ENCODE measurements at places on chromosomes 3 and 15.

- DNase-seq = no peak
Measured at GRCh38 chr3:182910936-182911781, 69.2 kb downstream of the DCUN1D1 start.

GRCh38 chr3:190265126-190265525, 57.1 kb downstream of the CLDN1 start:
- no peak for DNase-seq

DNA sequence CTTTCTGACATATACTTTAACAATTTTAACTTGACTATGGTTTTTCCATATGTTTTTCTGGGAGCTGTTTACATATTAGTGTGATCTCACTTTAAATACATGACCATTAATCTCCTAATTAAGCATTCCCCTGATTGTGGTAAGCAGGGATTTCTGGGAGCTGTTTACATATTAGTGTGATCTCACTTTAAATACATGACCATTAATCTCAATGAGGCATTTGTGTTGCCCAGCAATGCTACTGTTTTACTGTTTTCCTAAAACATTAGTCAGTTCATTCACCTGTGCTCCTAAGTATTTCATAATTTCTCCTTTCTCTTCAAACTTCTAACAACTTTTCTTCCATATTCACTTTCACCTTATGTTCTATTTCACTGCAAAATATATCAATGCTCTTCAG, 3.6 kb upstream of the GRAMD1C start:
- no peak for DNase-seq

DNA sequence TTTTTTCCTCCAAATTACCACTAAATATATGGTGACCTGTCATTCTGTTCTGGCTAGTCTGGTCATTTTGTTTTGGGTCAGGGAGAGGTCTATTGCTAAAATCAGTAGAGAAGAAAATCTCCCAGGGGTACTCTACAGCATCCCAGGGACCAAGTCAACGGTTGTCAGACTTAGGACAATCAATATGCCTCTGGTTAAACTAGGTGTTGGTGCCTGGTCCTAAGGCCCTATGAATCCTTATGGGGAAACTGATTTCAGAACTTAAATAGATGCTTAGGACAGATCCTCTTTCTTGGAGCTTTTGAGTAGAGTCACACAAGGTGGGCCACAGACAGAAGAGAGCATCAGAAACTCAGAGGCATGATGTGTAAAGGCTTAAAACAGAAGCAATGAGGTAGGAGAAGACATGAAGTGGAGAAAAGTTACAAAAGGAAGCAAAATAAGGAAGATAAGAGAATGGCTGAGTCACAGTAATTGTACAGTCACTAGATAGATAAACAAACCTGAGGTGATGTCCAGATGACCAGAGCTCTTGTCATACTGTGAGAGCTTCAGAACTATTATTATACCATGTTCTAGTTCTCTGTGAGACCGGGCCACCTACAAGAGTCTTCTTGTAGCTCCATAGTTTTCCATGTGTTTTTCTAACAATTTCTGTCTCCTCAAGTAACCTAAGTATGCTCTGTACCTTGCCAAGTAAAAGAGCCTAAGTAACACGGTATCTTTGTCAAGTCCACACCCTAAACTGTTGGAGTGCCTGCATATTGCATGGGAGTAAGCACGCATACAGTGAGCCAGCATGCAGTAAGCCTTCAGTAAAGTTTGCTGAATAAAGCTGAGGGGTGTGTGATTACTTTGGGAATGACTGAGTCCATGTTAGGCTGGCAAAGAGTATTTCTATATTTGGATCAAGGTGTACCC, 44.6 kb upstream of the LEKR1 start:
- DNase-seq = no peak

DNA sequence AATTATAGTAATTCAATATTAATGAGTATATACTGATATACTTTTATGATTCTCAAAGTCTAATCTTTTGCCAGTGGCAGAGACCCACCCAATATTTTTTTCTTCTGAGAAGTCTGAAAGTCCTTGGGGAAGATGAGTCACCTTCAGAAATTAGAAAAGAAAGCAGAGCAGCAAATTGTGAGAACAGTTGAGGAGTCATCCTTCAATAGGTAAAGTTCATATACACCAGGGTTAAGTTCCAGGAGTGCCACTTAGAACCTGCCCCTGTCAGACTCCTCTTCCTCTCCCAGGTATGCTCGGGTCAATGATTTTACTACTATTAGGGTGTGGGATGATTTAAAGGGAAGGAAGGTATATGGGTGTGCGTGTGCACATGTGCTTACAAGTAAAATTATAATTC, 7.1 kb downstream of the CLRN1 start:
- DNase-seq = no peak

- DNase-seq = no peak
Measured at GRCh38 chr15:90864507-90864906, 3.9 kb upstream of the FURIN start.

GRCh38 chr3:116037954-116038911, 407.1 kb downstream of the LSAMP start:
- DNase-seq = no peak

DNA sequence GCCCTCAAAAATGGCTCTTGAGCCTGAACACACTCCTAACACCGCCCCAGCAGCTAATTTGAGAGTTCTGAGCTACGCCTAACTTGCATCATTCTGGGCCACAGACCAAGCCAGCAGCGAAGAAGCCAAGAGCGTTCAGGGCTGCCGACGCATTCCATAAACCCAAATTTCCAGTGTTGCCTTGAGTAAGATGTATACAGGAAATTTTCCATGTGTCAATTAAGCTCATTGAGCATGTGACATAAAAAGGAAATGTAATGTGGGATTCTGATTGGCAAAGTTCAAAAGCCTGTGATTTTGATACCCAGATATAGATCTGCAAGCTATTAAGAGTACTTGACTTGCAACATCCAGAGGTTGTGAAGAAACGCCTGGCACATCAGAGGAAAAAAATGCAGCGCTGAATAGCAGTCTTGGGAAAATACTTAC, 148.6 kb upstream of the NR2F2 start:
- no peak for DNase-seq

- DNase-seq = peak; percentile 35
Measured at GRCh38 chr3:151219056-151219455, 16.0 kb upstream of the GPR171 start.

GRCh38 chr3:50525987-50526386, 22.6 kb upstream of the CACNA2D2 start:
- DNase-seq = no peak

DNA sequence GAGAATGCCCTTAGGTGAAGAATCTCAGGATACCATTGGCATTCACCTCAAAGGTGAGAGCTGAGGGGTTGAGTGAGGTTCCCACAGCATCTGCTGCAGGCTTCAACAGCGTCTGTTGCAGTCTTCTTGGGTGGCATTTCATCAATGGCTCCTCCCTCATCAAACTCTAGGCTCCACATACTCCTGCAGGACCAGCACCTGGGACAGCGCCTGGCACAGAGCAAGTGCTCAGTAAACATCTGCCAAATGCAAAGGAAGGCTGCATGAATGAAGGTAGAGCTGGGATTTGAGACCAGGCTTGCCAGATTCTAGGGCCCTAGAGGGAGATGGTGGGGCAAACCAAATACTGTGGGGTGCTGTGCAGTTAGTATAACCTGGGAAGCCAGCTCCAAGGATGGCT, 9.6 kb downstream of the TRH start:
- DNase-seq = no peak

GRCh38 chr3:128491941-128492670, 895 bp downstream of the GATA2 start:
- no peak for DNase-seq

GRCh38 chr15:73183071-73183470, 130.8 kb downstream of the NEO1 start:
- DNase-seq = no peak

GRCh38 chr15:77650265-77650664, 17.6 kb upstream of the LINGO1 start:
- DNase-seq = no peak

DNA sequence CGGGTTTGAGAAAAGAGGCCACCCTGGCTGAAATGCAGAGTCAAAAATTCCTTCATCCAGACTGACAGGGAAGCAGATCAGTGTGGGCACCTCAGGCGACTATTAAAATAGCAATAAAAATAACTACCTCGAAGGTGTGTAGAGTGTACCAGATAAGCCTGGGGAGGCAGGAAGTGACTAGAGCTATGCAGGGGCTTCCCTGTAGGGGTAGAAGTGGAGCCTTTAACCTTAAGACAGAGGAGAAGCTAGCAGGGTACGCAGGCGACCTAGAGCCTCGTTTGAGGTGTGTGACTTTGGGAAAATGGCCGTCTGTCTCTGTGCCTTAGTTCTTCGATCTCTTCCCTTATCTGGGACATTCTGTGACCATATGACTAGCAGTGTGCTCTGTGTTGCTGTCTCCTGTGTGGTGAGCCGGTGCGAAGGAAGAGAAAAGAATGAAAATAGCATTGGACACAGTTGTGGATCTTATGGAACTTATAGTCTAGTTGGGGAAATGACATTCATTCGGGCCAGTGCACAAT, 17.6 kb downstream of the BHLHE40 start:
- DNase-seq = no peak

DNA sequence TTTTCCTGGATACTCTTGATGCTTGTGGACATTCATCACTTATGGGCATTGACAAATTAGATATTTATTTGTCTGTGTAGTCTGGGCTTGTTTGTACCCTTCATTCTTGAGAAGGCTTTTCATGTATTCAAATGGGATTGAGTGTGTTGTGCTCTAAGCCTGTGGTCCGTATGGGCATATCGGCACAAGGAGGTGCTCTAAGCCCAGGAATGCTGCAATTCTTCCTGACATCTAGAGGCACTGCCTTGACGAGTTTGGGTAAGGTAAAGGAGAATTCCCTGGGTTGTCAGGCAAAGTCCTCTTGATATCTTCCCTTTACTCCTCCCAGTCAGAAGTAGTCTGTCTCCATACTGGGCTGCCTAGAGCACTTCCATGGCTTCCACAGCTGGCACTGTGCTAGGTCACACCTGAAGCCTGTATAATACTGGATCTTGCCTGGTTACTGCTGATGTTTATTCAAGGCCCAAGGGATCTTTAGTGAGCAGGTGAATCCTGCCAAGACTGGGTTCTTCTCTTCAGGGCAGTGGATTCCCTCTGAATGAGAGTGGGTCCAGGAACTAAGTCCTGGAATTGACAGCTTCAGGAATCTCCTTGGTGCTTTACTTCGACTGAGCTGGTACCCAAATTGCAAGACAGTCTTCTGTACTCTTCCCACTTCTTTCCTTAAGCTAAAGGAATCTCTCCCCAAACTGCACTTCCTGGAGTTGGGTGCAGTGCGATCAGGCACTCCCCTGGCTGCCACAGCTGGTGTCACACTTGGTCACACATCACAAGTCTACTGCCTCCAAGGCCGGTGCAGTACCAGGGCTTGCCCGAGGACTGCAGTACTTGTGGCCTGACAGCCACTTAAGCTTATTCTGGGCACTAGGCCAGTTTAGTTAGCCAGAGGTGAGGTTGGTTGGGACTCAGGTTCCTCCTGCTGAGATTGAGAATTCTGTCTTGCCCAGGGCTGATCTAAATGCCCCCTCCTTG, 46.0 kb downstream of the GALK2 start:
- no peak for DNase-seq

GRCh38 chr3:170539897-170540296, 46.0 kb downstream of the SLC7A14 start:
- DNase-seq = no peak

GRCh38 chr3:173371848-173372487, 25.6 kb upstream of the NLGN1 start:
- DNase-seq = peak; percentile 46

DNA sequence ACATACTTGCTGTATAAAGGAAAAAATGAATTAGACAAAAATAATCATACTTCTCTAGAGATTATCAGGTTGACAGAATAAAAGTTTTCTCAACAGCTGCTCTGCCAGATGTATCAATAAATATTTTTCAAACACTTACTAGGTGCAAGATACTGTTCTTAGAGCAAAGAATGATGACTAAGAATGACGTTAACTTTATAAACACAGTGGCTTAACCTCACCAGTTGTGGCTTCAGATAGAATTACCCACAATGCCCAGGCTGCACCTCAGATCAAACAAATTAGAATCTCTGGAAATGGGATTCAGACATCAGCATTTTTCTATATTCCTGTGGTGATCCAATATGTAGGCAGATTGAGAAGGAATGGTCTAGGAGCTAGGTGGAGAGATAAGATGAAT, 422.4 kb upstream of the ATP11B start:
- no peak for DNase-seq

GRCh38 chr3:163722405-163722804, 1355.9 kb downstream of the SI start:
- DNase-seq = no peak

- no peak for DNase-seq
Measured at GRCh38 chr3:178623666-178624255, 87.5 kb downstream of the KCNMB2 start.

- DNase-seq = no peak
Measured at GRCh38 chr3:128800241-128801187, 74.5 kb downstream of the RAB7A start.

- DNase-seq = peak; percentile 29
Measured at GRCh38 chr3:169659096-169659819, 4.3 kb downstream of the MECOM start.

- DNase-seq = no peak
Measured at GRCh38 chr15:97346221-97346620, 614.3 kb upstream of the ARRDC4 start.

DNA sequence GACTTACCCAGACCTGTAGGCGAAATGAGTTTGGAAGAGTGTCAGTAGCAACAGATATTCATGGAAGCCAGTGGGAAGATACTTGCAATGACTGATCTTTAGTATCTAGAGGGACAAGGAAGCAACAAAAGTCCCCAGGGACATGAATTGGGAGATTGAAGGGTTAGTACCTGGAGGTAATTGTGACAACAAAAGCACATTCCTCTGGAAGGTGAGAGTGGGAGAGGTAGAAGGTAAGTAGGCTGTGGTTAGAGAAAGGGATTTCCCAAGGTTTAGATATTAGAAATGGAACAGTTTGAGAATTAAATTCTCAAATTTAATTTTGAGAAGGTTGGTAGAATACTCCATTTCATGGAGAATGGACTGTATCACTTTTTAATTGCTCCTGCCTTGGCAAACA, 191.4 kb downstream of the AKAP13 start:
- DNase-seq = no peak

DNA sequence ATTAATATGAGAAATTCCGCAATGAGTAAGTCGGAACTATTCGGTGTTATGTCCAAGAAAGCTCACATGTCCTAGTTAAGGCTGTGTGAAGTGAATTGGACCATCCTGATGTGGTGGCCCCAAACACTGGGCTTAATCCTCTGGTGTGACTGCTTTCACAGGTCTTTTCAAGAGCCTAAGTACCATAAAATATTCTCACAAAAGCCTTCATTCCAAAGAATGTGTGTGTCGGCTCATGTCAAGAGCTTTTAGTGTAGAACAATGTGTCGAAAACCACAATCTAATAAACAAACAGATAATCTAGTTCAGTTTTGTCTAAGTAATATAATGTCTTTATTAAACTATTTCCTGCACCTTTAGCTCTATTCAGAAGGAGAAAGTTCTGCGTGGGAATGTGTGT, 311.4 kb downstream of the LPP start:
- no peak for DNase-seq

DNA sequence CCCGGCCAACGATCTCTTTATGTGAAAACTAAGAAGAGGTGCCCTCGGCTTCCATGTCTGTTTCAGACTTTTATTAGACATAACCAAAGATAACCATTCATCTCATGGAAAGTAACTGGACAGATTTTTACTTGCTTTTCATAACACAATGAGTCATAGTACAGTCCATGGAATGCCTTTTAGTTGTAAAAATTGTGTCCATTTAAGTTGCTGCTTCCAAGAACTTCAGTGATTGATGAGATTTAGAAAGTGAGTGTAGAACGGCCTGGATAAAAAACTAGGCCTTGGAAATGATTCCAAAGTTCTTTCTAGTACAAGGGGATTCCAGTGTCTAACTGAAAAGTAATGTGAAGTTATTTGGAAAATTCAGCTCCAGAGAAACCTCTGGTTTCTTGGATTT, 10.8 kb downstream of the EIF2AK4 start:
- DNase-seq = no peak
